Fibroblast of the conjunctiva (primary cell): ENCODE measurements at places on chromosomes 11 and 22.

- DNase-seq: no peak
Measured at GRCh38 chr11:99079576-99079975, 58.8 kb downstream of the CNTN5 start.

GRCh38 chr22:46123694-46124382 is 26.5 kb upstream of the PPARA start:
- DNase-seq: no peak

- DNase-seq: no peak
Measured at GRCh38 chr11:112459001-112459400, 198.3 kb upstream of the PLET1 start.

GRCh38 chr11:85967457-85967856 is 101.4 kb downstream of the PICALM start:
- no peak for DNase-seq

DNA sequence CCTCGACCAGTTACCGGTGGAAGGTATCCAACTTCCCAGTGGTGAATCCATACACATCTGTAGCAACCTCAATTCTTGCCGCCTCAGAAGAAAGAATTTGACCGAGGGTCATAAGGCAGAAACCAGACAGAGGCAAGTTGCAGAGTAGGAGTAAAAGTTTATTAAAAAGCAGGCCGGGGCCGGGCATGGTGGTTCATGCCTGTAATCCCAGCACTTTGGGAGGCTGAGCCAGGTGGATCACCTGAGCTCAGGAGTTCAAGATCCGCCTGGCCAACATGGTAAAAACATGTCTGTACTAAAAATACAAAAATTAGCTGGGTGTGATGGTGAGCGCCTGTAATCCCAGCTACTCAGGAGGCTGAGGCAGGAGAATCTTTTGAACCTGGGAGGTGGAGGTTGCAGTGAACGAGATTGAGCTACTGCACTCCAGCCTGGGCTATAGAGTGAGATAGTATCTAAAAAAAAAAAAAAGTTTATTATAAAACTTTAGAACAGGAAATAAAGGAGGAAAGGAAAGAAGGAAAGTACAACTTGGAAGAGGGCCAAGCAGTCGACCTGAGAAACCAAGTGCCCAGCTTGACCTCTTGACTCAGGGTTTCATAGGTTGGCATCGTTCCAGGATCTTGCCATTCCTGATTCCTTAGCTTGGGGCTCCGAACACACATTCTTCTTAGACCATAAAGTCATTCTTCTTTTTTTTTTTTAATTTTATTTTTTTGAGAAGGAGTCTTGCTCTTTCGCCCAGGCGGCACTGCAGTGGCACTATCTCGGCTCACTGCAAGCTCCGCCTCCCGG is 27.8 kb downstream of the RGL4 start:
- no peak for DNase-seq

DNA sequence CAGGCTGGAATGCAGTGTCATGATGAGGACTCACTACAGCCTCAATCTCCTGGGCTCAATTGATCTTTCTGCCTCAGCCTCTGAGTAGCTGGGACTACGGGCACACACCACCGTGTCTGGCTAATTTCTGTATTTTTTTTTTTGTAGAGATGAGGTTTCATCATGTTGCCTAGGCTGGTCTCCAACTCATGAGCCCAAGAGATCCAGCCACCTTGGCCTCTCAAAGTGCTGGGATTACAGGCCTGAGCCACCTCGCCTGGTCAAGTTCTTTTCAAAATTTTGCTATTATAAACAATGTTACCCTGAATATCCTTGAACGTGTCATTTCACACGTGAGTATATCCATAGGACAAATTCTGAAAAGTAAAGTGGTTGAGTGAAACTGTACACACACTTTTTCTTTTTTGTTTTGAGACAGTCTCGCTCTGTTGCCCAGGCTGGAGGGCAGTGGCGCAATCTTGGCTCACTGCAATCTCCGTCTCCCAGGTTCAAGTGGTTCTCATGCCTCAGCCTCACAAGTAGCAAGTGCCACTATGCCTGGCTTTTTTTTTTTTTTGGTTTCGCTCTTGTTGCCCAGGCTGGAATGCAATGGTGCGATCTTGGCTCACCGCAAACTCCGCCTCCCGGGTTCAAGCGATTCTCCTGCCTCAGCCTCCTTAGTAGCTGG is 21.6 kb upstream of the EP300 start:
- no peak for DNase-seq

DNA sequence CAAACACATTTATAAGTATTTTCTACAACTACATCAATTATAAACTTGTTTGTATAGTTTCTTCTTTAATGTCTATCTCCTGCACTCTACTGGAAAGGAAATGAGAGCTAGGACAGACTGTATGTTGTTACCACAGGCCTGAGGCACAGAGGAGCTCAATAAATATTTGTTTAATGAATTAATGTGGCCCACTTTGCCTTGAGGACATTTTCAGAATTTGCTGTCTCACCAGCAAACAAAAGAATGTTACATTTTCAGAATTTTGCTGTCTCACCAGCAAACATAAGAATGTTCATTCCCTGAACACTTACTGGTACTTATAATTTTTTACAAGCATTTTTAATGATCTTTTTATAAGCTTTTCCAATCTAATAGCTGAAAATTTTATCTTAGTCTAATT is 41.9 kb upstream of the WNT7B start:
- no peak for DNase-seq

GRCh38 chr11:101863361-101863760 is 51.4 kb upstream of the CEP126 start:
- DNase-seq: no peak

- DNase-seq: peak; percentile 75
Measured at GRCh38 chr11:96045622-96046456, 121.9 kb upstream of the MTMR2 start.

- DNase-seq: no peak
Measured at GRCh38 chr11:77151804-77152509, 23.9 kb downstream of the MYO7A start.

- no peak for DNase-seq
Measured at GRCh38 chr11:15483205-15483604, 368.5 kb downstream of the INSC start.

- no peak for DNase-seq
Measured at GRCh38 chr11:131792243-131792642, 421.8 kb downstream of the NTM start.

GRCh38 chr11:5343474-5344335 is at the start of gene OR51B5:
Gene OR51B5 (minus strand): TSS chr11:5343524. CDS start chr11:5343524, 0 bp downstream.
- DNase-seq: no peak

DNA sequence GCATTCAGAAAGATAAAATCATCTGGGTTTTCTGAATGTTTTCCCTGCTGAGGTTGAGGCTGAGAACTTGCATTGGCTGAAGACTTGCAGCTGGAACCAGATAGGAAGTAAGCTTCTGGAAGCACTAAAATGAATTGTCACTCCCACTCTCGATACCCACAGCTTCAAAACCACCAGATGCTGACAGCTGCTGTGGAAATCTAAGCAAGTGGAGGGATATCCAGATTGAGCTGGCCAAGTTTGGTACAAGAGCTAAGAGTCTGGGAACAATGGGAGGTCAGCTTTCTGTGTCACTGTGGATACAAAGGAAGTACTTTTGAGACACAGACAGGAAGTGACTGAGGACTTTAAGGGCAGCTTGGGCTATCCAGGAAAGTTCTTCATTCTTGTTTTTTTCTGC is 51.3 kb upstream of the CD44 start:
- DNase-seq: no peak

DNA sequence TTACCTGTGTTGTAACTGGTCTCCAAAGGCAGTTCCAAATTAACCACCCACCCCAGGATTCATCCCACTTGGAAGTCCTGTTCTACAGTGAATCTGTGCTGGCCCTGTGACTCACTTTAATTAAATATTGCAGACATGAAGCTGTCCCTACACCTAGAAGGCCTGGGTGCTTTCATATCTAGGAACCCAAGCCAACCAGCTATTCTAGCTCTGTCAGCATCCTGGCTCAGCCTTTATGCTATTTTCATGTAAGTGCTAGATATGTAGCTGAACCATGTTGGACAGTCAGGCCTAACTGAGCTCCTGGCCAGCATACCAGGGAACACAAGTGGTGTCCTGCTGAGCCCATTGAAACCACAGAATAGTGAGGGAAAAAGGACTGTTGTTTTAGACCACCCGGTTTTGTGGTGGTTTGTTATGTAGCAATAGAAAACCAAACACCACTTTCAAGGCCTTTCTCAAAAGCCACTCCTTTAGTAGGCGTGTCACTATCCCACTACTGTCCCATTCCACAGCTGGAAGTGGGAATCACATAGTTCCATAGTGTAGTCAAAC is 30.3 kb downstream of the CNTF start:
- DNase-seq: no peak

- DNase-seq: no peak
Measured at GRCh38 chr11:15171956-15172355, 57.2 kb downstream of the INSC start.

DNA sequence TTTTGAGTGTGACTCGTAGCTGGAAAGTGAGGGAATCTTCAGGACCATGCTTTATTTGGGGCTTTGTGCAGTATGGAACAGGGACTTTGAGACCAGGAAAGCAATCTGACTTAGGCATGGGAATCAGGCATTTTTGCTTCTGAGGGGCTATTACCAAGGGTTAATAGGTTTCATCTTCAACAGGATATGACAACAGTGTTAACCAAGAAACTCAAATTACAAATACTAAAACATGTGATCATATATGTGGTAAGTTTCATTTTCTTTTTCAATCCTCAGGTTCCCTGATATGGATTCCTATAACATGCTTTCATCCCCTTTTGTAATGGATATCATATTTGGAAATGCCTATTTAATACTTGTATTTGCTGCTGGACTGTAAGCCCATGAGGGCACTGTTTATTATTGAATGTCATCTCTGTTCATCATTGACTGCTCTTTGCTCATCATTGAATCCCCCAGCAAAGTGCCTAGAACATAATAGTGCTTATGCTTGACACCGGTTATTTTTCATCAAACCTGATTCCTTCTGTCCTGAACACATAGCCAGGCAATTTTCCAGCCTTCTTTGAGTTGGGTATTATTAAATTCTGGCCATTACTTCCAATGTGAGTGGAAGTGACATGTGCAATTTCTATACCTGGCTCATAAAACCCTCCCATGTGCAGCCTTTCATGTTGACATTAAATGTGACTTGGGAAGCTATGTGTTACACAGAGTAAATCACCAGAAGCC is 11.0 kb downstream of the OR51E1 start:
- DNase-seq: no peak

DNA sequence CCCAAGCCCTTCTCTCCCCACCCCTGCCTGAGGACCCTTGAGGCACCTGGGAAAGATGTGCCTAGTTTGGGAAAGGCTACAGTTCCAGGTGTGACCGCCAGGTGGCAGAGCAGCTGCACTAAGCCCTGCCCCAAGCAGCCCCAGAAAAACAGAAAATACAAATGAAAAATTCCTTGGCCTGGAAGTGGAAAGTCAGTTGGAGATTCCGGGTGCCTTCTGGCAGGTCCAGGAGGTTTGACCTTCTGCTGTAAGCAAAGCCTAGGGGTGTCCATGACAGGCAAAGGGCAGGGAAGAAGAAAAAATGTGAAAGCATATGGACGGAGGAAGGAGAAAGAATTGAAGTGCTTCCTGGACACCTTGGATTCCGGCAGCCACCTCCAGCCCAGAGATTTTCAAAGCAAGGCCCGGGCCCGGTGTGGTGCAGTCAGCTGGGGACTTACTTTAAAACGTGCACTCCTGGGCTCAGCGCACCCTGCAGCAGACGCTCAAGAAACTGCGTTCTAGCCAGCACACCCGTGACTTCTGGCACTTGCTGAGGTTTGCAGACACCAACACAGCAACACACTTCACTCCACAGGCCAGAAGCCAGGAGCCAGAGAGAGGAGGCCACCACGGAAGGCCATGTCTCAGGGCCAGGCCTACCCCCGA is 37.3 kb upstream of the SLC22A12 start:
- peak; percentile 31 for DNase-seq

DNA sequence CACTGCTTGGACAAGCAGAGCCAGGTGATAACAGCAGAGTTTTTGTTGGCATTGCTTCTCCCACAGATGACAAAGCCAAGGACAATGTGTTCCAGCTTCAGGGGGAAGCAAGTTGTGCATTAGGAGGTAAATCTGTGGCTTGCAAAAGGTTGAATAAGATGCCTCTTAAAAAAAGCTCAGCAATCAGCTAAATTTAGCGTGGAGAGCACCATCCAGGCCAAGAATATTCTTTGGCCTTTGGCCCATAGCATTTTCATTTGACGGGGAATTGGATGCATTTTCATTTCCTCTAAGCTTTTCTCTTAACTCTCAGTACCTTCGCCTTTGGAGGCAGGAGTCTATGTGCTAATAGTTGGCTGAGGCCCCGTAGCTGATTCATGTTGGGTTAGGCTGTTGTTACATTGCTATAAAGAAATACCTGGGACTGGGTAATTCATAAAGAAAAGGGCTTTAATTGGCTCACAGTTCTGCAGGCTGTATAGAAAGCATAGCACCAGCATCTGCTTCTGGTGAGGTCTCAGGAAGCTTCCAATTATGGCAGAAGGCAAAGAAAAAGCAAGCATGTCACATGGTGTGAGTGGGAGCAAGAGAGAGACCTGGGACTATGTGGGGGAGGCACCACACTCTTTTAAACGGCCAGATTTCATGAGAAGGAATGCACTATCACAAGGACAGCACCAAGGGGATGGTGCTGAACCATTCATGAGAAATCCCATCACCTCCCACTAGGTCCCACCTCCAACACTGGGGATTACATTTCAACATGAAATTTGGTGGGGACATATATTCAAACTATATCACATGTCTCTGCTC is 350.1 kb upstream of the C11orf87 start:
- DNase-seq: peak; percentile 53

DNA sequence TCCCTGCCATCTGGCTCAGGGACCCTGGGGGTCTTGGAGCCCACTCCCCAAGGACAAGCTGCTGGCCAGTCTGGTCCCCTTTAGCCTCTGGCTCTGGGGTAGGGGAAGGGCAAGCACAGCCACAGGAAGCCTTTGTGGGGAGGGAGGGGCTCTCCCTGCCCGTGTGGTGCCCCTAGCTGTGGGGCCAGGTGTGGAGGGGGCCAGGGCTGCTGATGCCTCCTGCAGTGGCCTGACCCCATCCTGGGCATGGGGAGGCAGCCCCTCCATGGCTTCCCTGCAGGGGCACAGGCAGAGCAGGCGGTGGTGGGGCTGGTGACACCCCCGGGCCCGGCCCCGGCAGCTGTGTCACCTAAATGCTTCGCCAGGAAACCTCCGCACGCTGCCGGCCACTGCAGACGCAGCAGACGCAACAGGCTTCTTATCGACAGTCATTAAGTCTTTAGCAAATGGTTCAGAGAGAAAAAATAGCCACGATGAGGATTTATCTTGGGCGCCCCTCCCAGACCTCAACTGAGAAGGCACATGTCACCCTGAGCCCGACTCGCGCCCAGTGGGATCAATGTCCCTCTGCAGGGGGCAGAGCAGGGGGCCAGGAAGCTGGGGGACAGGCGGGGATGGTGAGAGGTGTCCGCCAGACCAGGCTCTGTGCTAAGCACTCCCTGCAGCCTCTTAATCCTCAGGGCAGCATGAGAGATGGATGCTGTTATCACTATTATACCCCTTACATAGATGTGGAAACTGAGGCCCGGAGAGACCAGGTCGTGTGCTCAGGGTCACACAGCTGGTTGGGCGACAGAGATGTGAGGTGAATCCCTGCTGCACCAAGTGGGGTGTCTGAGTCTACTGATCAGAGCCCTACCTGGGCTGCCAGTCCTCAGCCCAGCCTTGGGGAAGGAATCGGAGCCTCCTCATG is 33.9 kb downstream of the FLRT1 start:
- DNase-seq: no peak
